ENCODE measurements at places on chromosomes 6 and 20.
A peak's percentile ranks its signal among the peaks of the same experiment; 100 is the strongest.

DNA sequence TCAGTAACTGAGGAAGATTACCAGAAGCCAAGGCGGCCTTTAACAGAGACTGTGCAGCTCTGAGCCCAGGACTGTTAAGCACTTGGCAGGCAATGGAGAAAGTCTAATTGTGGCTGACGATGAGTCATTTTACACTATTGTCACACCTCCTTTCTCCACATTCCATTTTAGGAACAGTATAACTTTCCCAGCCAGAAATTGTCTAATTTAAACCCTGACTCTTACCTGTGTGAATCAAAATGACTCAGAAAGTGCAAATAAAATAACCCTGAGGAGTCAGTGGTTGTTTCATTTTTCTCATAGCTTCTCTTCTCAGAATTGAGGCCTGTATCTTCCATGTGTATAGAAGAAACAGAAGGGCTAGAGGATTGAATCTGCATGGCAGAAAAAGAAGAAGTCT is 40.0 kb upstream of the OPN5 start:
- peak; percentile 83 for DNase-seq

DNA sequence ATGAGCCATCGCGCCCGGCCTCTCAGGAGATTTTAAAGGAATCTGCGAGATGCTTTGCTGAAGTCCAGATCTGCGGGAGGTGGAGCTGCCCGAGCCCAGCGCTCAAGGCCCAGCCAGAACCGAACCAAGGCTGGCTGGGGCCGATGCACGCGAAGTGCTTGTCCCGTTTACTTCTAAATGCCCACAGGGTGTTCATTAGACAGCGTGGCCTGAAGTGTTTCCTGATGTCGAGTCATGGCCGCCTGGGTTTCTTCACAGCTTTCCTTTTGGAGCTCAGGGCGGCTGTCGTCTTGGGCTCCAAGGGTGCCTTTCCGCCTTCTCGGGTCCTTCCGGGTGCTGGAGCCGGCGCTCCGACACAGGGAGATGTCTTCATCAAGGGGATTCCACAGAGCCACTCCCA is 25.1 kb upstream of the CCR6 start:
- DNase-seq = no peak

GRCh38 chr6:63859528-63859927 is 223.9 kb downstream of the PHF3 start:
- DNase-seq = no peak

DNA sequence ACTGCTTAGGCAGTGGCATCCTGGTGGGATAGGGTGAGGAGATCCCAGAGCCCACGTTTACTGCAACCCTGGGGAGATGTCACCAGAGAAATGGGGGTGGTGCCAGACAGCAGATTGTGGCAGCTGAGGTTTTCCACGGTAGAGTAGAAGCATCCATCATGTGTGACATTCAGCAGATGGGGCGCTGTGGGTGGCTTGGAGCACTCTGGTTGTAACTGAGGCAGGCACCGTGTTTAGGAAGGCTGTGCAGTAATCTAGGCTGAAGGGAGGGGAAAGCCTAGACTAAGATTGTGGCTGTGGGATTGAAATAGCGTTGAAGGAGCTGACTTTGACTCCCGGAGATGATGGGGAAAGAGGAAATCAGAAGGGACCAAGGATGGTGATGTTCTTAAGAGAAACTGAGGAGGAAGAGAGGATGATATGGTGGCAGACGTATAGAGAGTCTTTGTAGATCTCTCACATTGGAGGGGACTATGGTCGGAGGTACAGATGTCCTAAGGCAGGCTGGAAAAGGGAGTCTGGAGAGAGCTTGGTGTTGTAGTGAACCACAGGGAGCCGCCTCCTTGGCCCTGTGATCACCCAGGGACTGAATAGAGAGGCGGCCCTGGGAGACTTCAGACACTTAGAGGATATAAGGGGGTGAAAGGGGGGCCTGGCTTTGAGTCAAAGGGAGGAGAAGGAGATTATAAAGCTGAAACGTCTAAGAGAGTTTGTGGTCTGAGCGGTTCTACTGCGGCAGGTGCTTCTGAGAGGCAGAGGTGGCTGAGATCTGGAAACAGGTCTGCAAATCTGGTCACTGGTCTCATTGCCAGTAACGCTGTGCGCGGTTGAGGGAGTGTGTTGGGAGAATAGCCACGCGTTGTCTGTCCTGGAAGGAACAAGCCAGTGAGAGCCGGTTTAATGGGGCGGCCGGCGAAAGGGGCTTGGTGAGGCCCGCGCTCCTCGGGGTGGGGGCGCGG is 792 bp upstream of the MICA start:
- no peak for DNase-seq

All from RCC 7860 (cell line).